ENCODE measurements at places on chromosomes 2 and 18.
A peak's percentile ranks its signal among the peaks of the same experiment; 100 is the strongest.

GRCh38 chr2:100980046-100980445 is 22.0 kb upstream of the RPL31 start:
- no peaks in the 10 kb centered on the region for H3K4me1 ChIP-seq
- no peaks in the 10 kb centered on the region for H3K36me3 ChIP-seq
- DNase-seq = no peak
- H3K27me3 ChIP-seq = no peaks in the 10 kb centered on the region

- DNase-seq = no peak
- no peak overlapping the region for H3K4me3 ChIP-seq
- no peak overlapping the region for H3K27ac ChIP-seq
Observed at GRCh38 chr2:122034777-122035176, 279.3 kb downstream of the TSN start.

- H3K27me3 ChIP-seq = no peaks in the 10 kb centered on the region
- no peak for DNase-seq
- H3K4me1 ChIP-seq = no peaks in the 10 kb centered on the region
- H3K4me3 ChIP-seq = no peak overlapping the region
Observed at GRCh38 chr2:40592218-40592617, 140.3 kb upstream of the SLC8A1 start.

DNA sequence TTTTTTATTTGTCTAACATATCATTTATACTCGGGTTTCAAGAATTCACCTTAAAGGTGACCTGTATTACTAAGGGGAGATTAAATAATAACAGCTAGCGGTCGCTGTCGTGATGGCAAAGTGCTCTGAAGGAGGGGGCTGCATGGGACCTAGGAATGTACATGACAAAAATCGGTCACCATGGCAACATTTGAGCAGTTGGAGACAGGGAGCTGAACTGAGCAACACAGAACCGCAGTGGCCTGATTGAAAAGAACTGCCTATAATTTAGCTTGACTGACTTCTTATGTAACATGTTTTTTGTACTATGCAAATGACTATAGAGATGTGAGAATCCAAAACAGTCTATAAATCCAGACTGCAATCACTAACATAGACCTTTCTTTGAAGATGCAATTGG is 34.3 kb upstream of the EPHA4 start:
- H3K4me3 ChIP-seq = no peak overlapping the region
- H3K36me3 ChIP-seq = no peaks in the 10 kb centered on the region
- DNase-seq = no peak
- H3K27me3 ChIP-seq = no peaks in the 10 kb centered on the region
- H3K27ac ChIP-seq = no peak overlapping the region

- no peak overlapping the region for H3K4me3 ChIP-seq
- no peaks in the 10 kb centered on the region for H3K36me3 ChIP-seq
- no peak for DNase-seq
Observed at GRCh38 chr18:31695989-31696388, 11.6 kb upstream of the B4GALT6 start.

DNA sequence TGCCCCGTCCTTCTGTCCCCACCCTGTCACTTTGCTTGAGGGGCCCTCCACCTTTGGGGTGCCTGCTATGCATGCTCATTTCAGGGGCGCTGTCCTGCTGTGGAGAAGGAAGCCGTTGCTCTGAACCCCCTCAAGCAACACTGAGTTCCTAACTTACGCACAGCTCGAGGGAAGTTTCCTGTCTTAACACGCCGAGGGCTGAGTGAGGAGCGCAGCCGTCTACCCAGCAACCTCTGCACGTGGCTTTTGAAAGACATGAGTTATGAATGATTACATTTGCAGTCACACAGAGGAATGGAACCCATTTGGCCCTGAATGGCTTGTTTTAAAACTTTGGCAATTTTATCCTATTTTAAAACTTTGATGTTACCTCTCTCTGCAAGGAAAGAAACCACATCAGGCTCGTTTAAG is 14.0 kb downstream of the RAMP1 start:
- H3K4me3 ChIP-seq = no peak overlapping the region
- H3K36me3 ChIP-seq = no peaks in the 10 kb centered on the region
- no peaks in the 10 kb centered on the region for H3K4me1 ChIP-seq
- no peak overlapping the region for H3K27ac ChIP-seq
- H3K27me3 ChIP-seq = no peaks in the 10 kb centered on the region
- no peak for DNase-seq

DNA sequence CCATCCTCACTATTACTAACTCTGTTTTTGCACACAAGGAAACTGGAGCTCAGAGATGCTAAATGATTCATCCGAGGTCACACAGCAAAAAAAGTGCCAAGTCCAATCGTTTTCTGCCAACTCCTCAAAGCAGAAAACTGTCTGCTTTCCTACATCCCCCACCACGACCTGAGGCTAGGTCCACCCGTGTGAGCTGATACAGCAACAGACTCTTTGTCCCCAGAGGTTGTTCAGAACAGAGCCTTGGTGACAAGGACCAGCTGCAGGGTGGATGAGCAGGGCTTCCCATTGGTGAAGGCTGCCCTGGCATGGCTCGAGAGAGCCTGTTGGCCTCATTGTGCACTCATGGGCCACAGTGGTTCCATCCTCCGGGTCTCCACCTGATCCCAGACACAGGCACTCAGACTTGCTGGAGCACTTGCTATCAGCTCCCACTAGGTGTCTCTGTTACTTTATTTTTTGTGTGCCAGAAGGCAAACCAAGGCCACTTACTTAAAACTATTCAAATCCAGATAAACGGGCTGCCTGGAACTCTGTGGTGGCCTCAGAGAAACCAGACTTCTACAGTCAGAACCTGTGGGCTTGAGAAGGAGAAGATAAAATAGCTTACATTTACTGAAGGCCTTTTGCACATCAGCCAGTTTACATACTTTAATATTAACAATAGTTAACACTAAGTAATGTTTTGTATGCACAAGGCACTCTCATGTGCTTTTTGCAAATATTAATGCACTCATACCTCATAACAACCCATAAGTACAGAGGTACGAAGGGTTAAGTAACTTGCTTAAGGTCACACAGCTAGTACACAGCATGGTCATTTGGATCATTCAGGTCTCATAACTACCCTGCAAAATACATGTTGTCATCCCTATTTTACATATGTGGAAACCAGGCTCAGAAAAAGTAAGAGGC is 62.9 kb upstream of the CTIF start:
- H3K4me1 ChIP-seq = peaks cover 3% of the 10 kb centered on the region
- DNase-seq = peak; percentile 45
- H3K27ac ChIP-seq = no peak overlapping the region
- H3K27me3 ChIP-seq = no peaks in the 10 kb centered on the region
- H3K36me3 ChIP-seq = no peaks in the 10 kb centered on the region

DNA sequence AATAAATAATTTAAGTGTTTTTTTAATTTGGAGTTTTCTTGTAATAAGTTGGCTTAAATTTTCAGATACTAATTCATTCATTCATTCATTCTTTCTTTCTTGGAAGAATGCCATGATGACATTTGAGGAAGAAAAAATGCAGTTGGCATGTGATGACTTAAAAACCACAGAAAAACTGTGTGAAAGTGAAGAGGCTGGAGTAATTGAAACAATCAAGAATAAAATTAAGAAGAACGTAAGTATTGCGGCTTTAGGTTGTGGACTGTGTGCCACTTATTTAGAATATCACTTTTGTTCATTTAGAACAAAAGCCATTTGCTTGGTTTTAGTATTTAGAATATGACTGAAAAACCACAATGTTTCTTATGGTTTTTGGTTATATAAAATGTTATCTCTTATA is 51.4 kb downstream of the TTC39C start:
- H3K4me1 ChIP-seq = no peaks in the 10 kb centered on the region
- DNase-seq = no peak
- no peaks in the 10 kb centered on the region for H3K36me3 ChIP-seq
- no peak overlapping the region for H3K27ac ChIP-seq

DNA sequence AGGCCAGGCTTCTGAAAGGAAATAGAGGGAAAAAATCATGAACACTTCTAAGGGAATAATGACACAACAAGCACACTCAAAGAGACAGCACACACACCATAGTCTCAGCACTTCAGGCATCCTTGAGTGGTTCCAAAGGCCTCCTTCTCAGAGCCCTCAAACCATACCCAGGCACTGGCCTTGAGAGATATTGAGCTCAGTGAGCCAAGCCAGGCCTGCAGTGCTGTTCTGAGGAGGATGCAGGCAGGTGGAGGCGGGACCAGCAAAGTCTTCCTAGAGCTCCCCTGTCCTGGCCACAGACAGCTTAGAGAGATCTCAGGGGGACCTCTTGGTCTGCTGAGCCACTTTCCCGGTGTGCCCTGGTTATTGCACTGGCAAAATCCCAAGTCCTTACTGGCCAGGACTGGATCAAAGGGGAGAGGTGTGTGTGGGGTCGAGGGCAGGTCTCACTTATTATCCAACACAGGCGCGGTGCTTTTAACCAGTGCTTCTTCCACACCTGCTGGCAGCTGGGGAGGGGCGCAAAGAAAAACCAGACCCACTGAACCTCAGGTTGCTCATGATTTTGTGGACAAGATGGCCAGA is 86.8 kb upstream of the HAAO start:
- H3K27me3 ChIP-seq = no peaks in the 10 kb centered on the region
- H3K4me3 ChIP-seq = no peak overlapping the region
- H3K27ac ChIP-seq = peak overlapping the region; percentile 82
- no peaks in the 10 kb centered on the region for H3K36me3 ChIP-seq

DNA sequence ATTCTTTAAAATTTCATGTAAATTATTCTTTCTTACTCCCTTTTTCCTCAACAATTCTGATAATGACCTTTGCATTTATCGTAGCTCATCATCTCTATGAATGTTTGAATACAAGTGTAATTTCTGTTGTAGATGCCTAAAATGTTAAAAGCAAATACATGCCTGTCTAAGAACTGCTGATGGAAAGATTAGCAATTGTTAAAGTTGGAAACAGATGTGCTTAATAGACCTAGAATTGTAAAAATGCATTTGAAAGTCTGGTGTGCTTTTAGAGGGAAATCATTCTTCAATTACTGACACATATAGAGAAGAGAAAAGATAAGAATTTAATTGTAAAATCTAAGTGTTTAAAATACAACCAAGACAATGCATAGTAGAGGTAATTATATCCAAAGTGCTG is 50.4 kb downstream of the CCDC102B start:
- no peak overlapping the region for H3K4me3 ChIP-seq
- no peaks in the 10 kb centered on the region for H3K27me3 ChIP-seq
- no peaks in the 10 kb centered on the region for H3K4me1 ChIP-seq
- H3K27ac ChIP-seq = no peak overlapping the region

DNA sequence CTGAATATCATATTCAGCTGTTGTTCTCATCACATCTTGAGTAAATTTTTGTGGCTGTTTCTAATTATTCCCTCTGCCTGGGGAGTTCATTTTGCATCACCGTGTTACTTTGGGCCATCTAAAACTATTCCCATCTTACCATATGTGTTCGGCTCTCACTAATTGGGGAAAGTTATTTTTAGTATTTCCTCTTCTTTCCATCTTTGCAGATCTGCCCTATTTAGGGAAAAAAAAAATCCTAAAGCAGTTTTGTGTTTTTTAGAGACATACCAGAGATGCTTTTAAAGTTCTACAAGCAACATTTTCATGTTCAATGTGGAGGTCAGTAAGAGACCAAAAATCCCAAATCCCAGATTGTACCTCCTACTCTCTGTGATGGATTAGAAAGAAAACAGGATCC is 111.3 kb upstream of the NDUFV2 start:
- no peak overlapping the region for H3K27ac ChIP-seq
- H3K4me3 ChIP-seq = no peak overlapping the region
- DNase-seq = no peak
- H3K36me3 ChIP-seq = no peaks in the 10 kb centered on the region
- H3K27me3 ChIP-seq = no peaks in the 10 kb centered on the region

GRCh38 chr2:6876309-6876708 is 1.3 kb upstream of the RSAD2 start:
- H3K27ac ChIP-seq = no peak overlapping the region
- DNase-seq = no peak
- H3K4me3 ChIP-seq = no peak overlapping the region
- no peaks in the 10 kb centered on the region for H3K27me3 ChIP-seq

DNA sequence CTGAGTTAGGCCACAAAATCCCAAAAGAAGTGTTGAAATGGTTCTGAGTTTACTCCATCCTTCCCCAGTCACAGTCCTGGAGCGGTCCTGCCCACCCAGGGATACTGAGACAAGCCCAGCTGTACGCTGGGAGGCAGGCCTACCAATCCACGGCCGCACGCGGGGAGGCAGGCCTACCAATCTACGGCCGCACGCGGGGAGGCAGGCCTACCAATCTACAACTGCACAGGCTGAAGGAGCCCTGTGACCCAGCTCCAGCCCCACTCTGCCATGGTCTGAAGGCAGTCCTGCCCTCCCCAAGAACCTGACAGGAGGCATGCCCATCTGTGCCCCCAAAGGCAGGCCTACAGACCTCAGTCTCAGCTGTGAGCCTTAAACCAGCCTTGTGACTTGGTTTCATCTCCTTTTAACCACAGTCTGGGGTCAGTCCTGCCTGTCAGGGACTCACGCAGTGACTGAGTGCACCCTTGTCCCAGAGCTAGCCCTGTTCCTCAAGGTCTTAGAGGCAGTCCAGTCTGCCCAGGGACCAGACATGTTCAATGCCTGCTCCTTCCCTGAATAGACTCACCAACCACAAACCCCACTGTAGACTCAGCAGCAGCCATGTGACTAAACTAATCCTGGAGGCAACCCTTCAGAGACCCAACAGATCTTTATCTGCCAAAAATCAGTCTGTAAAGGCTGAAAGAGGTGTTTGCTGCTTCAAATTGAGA is 36.8 kb downstream of the GPC1 start:
- no peak for DNase-seq
- no peak overlapping the region for H3K4me3 ChIP-seq
- H3K27ac ChIP-seq = no peak overlapping the region
- no peaks in the 10 kb centered on the region for H3K27me3 ChIP-seq
- no peaks in the 10 kb centered on the region for H3K36me3 ChIP-seq

DNA sequence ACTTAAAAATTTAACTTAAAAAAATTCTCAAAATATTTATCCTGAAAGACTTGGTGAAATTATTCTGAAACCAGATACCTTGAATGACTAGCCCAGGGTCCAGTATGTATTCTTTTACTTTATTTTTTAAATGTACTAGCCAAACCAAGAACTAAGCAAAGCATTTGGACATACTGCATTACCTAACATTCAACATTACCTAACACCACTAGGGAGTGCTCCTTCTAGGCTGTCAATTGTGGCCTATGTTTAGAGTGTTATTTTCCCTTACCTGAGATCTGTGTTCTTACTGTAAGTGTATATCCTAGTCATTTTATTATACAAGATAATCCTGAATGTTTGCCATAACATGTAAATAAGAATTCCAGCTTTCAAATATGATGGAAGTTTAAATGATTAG is 496.6 kb downstream of the PTPRM start:
- H3K27ac ChIP-seq = no peak overlapping the region
- H3K36me3 ChIP-seq = no peaks in the 10 kb centered on the region
- H3K27me3 ChIP-seq = no peaks in the 10 kb centered on the region
- H3K4me1 ChIP-seq = no peaks in the 10 kb centered on the region
- no peak for DNase-seq

DNA sequence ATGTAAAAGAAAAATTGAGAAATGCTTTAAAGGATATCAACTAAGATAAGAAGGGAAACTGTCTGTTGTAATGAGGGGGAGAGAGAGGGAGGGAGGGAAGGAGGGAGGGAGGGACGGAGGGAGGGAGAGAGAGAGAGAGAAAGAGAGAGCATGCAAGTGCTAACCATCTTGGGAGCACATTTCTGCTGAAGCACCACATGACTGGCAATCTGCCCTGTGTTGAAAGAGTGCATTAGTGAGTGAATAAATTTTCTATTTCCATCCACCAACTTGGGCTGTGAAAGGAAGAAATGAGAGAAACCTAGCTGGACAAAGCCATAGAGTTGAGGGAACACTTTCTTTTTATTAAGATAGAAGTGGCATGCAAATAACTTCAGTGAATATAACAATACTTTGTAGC is 110.7 kb downstream of the TMX3 start:
- DNase-seq = no peak
- H3K4me3 ChIP-seq = no peak overlapping the region
- H3K4me1 ChIP-seq = no peaks in the 10 kb centered on the region
- no peak overlapping the region for H3K27ac ChIP-seq
- H3K36me3 ChIP-seq = no peaks in the 10 kb centered on the region
